Ureter (tissue), 1 donor: ENCODE measurements at places on chromosomes 2 and 18.

- no peak for DNase-seq
Observed at GRCh38 chr18:32243358-32243757, 53.5 kb downstream of the MEP1B start.

- no peak for DNase-seq
Observed at GRCh38 chr18:35973650-35974049, 1.2 kb downstream of the RMP24 start.

- no peak for DNase-seq
Observed at GRCh38 chr2:224882291-224883171, 159.7 kb downstream of the DOCK10 start.

DNA sequence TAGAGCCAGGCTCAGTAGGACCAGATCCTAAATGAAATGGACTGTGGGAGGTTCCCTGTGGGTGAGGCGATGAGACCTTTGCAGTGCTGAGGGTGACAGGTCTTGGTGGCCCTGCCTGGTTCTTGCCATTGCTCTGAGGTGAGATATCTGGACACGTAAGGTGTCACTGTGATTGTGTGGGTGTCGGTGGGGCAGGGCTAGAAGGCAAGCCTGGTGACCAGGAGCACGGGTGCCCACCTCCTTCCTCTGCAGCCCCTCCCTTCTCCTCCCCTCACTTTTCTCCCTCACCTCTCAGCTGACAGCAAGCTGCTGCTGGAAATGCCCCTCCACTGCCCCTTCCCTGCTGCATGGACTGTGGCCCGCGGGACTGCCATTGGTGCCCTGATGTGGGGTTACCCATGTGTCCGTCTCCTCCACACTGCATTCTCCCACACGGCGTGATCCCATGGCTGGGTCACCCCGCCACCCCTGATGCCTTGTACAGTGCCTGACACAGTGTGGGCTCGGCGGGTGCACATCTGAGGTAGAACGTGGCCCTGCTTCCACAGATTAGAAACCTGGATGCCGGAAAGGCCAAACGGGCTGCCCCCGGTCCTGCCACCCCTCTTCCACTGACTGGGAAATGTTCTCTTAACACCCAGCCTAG, 55.6 kb upstream of the FOSL2 start:
- DNase-seq = no peak

DNA sequence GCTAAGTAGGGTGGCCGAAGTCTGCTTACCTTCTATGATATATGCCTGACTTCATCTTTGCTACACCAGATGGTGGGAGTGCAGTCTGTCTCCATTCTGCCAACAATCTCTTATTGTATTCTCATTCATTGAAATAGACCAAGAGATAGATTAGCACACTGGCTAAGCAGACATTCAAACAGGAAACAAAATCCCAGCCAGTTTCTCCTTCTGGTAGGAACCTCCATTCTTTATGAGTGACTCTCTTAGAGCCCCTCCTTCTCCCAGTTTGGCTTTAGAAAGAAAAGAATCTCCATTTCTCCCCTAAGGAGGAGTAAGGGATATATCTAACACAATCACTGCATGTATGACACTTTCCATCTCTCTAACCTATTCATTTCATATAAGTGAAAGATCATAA, 118.9 kb upstream of the COL5A2 start:
- DNase-seq = no peak

GRCh38 chr18:47458483-47458882, 207.0 kb upstream of the SKOR2 start:
- DNase-seq = no peak

DNA sequence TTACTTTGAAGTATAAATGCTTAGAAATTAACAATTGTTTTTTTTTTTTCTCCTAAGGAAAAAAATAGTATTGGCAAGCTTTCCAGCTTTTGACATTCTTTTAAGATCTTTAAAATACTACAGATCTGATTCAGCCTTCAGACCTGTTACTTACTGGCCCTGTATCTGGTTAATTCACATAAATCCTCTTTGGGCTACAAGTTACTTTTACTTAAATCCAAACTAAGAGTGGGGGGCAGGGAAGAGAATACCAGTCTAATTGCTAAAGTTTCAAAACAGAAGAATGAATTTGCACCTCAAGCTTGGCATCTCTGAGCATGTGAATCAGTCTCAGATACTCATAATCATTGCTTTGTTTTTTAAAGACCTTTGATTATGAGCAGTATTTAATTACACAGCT, 386.3 kb downstream of the PARD3B start:
- DNase-seq = no peak

DNA sequence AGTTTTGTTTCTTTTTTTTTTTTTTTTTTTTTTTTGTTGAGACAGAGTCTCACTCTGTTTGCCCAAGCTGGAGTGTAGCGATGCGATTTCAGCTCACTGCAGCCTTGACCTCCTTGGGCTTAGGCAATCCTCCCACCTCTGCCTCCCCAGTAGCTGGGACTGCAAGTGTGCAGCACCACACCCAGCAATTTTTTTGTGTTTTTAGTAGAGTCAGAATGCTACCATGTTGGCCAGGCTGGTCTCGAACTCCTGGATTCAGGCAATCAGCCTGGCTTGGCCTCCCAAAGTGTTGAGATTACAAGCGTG, 8.2 kb downstream of the ITGA6 start:
- no peak for DNase-seq

DNA sequence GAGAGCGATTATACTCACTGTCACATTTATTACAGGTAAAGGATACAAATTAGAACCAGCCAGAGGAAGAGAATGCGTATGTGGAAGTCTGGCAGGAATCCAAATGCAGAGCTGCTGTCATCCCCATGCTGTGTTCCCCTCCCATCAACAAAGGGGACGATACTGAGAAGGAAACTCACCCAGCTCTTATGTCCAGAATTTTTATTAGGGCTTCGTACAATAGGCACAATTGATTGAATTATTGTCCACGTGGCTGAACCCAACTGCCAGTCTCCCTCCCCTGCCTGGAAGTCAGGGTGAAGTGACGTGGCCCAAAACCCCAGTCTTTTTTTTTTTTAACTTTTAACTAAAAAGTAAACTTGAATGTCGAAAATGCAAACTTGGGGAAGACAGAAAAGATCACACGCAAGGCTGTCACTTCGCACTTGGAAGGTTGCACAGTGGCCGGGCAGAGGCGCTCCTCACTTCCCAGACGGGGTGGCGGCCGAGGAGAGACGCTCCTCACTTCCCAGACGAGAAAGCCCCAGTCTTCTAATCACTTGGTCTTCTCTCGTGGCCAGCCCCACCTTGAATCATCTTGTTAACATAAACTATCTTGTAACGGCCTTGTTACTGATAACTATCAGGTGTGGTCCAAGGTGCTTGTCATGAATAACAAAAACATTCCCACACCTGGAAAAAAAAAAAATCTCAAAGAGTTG, 40.0 kb upstream of the ITSN2 start:
- no peak for DNase-seq

DNA sequence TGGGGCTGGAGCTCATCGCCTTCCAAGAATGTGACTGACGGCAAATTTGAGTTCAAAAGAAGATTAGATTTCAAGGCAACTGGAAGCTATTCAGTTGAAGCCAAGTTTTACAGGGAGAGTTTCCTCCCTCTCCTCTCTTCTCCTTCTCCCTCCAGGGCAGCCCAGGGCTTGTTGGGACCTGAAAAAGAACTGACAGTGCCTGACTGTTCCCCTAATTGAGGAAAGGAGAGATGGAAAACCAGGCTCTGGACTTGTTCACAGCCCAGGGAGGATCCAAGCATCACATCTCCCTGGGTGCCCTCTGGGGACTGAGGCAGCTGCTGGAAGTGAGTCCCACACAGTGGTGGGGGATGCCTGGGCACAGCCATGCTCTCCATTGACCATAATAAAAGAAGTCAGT, 88.1 kb downstream of the THNSL2 start:
- peak; percentile 52 for DNase-seq

- DNase-seq = no peak
Observed at GRCh38 chr2:181396256-181397123, 60.7 kb upstream of the ITGA4 start.

- no peak for DNase-seq
Observed at GRCh38 chr2:215784371-215784783, 229.0 kb downstream of the MREG start.

DNA sequence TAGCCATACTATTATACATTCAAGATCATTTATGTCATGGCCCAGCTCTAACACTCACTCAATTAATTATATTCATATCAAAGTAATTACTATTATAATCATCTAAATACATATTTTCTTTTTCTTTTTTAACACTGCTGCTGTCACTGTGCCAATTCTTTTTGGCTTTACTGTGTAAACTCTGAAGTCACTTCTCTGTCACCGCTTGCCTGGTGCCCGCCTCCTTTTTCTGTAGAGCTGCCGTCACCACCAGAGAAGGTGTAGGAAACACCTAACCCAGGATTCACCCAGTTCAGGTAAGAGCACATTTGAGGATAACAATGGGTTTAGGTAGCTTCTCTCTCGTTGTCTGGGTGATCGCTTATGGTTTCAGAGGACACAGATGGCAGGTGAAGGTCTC, 93.3 kb downstream of the AOX1 start:
- no peak for DNase-seq

DNA sequence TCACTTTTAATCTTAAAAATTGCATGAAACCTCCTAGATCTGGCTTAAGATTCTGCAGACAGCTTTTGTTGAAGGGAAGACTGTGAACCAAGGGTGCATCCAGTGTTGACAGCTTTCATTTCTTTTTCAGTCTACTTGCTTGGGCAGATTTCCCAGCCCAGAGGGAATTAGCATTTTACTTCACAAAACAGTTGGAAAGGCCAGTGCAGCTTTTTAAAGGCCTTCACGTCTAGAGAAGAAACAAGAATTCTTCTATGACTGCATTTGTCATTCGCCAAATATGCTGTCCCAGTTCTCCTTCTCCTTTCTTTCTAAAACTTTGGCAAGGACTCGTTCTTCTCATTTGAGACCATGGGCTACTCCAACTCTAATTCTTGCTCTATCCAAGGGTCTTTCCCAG, 17.4 kb downstream of the NTSR2 start:
- DNase-seq = no peak

DNA sequence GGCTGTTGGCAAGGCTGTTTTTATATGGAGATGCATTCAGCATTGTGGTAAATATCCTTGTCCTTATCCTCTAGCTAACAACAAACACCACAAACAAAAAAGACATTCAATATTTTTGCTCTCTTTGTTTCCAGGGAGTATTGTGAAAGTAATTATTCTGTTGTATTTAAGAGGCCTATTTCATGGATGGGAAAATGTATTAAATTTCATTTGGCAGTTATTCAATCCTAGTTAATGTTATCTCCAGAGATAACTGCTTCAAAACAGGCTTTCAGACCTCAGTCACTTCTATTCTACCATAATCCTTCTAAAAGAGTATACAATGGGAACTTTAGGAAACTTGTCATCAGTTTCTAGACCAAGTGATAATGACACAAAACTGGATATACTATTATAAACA, 280.5 kb upstream of the CCDC68 start:
- no peak for DNase-seq

DNA sequence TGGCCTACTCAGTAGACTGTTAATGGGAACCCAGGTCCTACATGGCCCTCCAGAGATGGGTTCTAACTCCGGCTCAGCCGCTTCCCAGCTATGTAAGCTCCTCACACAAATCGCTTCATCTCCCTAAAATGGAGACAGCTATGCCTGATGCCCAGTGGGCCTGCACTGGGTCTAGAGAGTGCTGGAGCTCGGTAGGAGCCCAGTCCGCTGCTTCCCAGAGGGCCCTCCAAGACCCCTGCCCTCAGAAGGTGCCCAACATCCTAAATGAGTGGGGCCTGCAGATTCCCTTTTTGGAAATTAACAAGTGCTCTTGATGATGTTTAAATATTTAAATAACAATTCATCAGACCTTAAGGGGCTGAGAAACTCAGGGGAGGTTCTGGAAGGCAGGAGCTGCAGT, 47.1 kb downstream of the HS1BP3 start:
- no peak for DNase-seq

DNA sequence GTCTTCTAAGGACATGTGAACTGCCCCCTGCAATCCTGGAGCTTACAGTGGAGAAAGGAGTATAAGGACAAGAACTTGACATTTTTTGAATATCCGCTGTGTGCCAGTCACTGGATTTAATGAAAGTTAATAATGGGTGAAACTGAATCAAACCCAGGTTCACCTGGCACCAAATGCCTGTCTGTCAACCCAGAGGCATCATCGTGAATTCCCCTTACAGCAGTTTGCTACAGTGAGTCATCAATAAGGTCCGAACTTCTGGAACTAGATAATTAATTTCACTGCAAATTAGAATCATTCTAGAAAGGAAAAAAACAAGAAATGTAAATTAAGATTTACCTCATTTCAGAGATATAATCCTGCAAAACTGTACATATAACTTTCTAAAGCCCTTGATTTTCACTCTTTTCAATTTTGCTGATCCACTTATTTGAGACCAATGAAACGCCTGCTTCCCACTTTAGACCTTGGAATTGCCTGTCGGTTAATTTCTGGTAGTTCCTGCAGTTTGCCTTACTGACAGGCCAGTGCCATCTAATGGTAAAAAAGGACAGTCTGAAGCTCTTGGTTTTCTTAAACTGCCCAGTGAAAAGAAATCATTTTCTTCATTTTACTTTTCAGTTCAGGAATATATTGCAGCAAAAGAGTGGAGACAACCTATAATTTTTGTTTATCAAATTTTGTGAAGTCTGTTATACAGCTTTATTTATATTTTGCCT, 8.2 kb downstream of the DSG2 start:
- no peak for DNase-seq

DNA sequence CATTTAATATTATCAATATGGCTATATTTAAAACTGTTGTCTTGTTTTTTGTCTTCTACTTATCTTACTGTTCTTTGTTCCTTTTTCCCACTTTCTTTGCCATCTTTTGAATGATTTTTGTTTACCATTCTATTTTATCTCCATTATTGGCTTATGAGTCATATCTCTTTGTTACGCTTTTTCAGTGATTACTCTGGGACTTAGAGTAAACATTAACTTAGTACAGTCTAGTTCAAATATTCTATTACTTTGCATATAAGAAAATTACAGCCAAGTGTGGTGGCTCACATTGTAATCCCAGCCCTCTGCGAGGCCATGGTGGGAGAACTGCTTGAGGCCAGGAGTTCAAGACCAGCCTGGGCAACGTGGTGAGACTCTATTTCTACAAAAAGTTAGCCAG, 26.1 kb downstream of the ADCY3 start:
- no peak for DNase-seq

DNA sequence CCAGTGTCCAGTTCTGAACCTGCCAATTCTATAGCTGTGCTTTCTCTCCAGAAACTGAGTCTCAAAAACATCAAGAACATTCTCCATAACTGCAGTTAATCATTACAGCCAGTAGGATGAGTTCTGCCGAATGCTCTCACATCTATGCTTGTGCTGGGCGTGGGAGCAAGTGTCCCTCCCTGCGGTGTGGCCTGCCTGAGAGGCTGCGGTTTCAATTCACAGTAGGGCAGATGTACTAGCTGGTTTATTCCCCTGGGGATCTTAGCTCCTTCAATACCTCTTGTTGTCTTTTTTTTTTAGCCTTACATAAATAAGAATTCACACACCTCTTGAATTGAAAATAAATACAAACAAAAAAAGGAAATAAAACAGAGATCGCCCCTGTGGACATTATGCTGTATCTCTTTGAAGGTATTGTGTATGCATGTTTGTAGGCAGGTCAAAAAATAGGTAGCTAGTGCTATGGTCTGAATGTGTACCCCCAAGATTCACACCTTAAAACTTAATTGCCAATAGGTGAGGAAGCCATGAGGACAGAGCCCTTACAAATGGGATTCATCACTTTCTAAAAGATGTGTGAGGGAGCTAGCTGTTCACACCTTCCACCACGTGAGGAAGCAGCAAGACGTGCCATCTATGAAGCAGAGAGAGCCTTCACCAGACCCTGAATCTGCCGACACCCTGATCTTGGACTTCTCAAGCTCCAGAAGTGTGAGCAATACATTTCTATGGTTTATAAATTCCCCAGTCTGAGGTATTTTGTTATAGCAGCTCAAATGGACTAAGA, 74.3 kb downstream of the BCL2L11 start:
- no peak for DNase-seq
